ENCODE measurements at places on chromosomes 1 and 21.

GRCh38 chr1:55696891-55697290 lies 481.7 kb upstream of the USP24 start:
- DNase-seq: no peak

- DNase-seq: no peak
Measured at GRCh38 chr1:156898161-156898566, 4.6 kb downstream of the PEAR1 start.

GRCh38 chr1:116693759-116694480 lies 26.4 kb upstream of the IGSF3 start:
- DNase-seq: no peak

DNA sequence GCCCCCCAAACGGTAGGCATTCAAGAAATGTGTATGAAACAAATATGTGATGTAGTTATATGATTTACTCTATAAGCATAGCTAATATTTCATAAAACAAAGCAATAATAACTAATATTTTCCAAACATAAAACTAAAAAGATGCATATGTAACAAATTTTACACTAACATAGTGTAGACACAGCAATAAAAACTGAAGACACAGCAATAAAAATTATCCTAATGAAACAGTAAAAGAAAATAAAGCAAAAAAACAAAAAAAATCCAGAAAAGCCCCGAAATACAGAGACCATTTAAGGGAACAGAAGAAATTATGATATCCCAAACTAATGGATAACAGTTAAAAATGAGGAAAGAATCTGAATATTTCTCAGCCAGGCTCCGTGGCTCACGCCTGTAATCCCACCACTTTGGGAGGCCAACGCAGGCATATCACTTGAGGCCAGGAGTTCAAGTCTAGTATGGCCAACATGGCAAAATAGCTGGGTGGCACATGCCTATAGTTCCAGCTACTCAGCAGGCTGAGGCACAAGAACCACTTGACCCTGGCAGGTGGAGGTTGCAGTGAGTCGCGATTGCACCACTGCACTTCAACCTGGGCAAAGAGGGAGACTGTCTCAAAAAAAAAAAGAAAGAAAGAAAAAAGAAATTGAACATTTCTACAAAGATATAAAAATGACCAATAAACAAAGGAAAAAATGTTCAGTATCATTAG lies 38.2 kb upstream of the PSMG1 start:
- DNase-seq: no peak

DNA sequence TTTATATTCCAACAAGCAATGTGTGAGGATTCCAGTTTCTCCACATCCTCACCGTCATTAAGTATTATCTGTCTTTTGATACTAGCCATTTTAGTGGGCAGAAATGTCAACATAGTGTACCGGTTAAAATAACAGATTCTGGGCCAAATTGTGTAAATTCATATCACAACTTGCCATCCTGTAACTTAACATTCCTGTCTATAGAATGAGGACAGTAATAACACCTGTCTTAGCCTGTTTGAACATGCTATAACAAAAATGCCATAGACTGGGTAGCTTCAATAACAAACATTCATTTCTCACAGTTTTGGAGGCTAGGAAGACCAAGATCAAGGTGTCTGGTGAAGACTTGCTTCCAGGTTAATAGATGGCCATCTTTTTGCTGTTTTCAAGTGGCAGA lies 491.1 kb downstream of the PTBP2 start:
- DNase-seq: no peak

DNA sequence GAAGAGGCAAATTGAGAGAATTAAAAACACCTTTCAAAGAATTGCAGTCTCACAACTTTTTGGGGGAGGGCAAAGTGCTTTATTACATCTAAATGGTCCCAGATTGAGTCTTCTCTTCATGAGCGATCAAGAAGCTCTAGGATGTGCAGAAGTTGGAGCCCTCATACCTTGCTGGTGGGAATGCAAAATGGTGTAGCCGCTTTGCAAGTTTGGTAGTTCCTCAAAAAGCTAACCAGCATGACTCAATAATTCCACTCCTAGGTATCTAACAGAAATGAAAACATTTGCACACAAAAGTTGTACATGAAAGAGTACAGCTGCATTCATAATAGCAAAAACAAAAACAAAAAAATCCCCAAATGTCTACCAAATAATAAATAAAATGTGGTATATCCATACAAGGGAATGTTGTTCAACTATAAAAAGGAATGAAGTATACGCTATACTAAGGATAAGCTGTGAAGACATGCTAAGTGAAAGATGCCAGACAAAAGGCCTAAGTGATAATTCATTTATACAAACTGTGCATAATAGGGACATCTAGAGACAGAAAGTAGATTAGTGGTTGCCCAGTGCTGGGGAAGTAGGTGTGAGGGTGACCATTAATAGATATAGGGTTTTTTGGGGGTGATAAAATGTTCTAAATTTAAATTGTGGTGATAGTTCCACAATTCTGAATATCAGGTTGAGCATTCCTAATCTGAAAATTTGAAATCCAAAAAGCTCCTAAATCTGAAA lies 55.2 kb downstream of the SELENOF start:
- DNase-seq: no peak

DNA sequence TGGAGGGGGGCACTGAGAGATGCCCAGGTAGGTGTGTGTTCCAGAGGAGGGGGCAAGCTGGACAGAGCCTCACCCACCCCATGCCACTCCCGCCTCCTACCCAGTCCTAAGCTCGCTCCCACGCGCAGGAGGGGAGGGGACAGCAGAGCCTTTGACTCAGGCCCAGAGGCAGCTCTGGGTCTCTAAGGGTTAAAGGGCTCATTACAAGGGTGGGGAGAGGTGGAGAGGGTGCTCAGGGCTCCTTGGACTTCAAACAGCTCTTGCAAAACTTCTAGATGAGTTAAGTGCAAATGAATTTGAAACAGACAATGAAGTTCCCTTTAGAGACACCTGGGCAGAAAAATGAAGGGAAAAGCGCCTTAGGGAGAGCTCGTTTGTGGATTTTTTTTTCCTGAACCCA lies 104.2 kb upstream of the CASZ1 start:
- no peak for DNase-seq

Data from stimulated activated CD4-positive, alpha-beta T cell treated with anti-CD3 and anti-CD28 coated beads, Interleukin-4, amount 100 ng/mL, for 4 hours (primary cell).